ACHN (cell line): ENCODE measurements at places on chromosomes 7 and 10.

DNA sequence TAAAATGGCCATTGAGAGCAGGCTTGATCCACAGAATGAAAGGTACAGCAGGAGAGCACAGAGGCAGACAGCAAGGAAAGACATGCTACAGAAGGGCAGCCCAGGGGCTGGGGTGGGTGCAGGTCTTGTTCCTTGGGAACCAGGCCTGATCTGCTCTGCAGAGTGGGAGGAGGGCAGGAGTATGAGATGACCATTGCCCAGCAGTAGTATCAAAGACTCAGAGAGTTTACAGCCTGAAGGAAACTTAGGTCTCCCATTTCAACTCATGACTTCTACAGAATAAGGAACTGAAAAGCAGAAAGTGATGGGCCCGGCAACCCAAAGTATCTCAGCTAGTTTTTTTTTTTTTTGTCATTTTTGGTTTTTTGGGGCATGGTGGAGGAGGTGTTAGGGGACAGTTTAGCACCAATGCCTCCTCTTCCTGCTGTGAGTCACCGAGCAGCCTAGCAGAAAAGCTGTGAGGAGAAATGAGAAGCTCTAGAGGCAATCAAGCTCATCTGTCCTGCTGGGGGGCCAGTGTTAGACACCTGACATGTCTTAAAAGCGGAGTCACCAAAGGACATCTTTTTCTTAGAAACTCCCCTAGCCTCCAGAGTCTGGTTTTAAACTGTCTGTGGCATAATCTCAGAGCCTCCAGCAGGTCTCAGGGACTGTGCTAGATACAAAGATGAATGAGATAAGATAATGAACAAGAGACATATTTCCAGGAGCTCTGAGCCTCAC, 34.3 kb upstream of the HERPUD2 start:
- no peak for DNase-seq

DNA sequence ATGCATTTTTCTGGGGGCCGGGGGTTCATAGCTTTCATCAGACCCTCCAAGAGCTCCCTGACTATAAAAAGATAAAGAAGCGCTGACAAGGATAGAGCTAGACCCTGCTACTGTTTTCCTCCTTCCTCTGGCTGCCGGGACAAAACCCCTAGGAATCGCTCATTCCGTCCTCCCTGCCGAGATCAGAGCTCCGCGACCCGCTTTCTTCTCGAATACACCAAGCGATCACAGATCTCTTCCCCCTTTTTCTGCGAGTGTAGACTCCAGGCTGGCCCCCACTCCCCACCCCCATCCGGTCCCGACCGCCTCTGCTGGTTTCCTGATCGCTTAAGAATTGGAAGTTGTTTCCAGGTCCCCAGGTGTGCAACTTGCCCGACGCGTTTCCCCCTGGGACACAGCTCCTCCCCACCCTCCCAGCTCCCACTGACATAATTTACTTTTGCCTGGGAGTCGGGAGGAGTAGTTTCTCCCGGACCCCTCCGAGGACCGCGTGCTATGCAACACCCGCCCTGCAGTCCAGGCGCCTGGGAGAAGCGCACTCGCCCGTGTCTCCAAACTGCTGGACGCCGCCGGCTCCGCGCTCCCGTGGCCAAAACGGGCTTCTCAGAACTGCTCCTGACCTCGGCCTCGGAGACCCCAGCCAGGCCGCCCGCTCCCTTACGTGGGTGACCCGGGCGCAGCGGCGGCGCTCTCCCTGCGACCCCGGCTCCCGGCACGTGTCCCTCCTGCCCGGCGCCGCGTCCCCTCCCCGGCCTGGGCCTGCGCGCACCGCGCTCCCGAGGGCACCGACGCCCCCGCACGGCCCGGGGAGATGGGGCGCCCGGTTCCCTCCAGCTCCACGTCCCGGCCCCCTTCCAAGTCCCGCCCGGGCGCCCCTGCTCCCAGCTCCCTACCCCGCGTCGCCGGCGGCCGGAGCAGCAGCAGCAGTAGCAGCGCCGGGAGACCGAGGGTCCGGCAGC, 552 bp downstream of the IL15RA start:
- peak; percentile 46 for DNase-seq

DNA sequence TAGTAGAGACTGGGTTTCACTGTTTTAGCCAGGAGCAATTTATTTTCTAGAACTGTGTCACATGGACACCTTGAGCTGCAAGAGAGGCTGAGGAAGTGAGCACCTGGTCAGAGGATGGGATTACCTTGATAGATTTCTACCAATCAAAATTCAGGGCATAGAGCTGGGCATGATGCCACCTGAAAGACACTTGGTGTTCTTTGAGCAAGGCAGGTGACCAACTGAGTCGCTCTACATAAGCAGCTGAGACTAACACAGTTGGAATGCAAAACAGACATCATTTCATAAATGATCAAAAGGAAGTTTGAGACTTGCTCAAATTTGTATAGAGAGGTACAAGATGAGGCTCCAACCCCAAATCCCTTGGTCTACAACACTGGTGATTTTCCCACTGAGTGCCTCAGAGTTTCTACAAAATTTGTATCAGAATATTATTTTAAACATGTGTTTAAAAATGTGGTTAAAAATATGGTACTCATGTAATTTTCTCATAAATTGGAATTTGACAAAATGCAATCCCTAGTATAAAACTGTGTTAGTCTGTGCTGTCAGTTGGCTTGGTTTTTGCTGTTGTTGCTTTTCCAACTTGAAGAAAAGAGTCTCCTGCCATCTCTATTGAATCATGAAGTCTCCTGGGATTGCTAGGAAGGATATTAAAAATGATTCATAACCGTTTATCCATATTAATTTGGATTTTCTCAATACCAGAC, 156.4 kb upstream of the MDFIC start:
- DNase-seq: no peak

DNA sequence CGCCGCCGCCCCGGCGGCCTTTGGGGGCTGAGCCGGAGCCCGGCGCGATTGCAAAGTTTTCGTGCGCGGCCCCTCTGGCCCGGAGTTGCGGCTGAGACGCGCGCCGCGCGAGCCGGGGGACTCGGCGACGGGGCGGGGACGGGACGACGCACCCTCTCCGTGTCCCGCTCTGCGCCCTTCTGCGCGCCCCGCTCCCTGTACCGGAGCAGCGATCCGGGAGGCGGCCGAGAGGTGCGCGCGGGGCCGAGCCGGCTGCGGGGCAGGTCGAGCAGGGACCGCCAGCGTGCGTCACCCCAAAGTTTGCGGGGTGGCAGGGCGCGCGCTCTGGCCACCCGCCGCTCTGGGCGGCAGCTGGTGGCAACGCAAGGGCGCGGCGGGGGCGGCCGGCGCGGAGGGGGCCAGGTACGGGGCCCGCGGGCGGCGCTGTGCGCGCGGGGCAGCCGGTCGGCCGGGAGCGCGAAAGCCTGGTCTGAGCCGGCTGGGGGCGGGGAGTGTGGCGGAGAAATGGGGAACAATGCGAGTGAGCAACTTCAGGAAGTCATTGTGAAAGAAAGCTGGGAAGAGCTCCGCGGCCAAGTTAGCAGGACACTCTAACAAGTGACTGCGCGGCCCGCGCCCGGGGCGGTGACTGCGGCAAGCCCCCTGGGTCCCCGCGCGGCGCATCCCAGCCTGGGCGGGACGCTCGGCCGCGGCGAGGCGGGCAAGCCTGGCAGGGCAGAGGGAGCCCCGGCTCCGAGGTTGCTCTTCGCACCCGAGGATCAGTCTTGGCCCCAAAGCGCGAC, at the start of gene IKZF1:
IKZF1 (plus strand) TSS at position 588 of the 782 bp plus-strand sequence. CDS start 14,346 bp downstream, outside the sequence.
- DNase-seq: no peak

DNA sequence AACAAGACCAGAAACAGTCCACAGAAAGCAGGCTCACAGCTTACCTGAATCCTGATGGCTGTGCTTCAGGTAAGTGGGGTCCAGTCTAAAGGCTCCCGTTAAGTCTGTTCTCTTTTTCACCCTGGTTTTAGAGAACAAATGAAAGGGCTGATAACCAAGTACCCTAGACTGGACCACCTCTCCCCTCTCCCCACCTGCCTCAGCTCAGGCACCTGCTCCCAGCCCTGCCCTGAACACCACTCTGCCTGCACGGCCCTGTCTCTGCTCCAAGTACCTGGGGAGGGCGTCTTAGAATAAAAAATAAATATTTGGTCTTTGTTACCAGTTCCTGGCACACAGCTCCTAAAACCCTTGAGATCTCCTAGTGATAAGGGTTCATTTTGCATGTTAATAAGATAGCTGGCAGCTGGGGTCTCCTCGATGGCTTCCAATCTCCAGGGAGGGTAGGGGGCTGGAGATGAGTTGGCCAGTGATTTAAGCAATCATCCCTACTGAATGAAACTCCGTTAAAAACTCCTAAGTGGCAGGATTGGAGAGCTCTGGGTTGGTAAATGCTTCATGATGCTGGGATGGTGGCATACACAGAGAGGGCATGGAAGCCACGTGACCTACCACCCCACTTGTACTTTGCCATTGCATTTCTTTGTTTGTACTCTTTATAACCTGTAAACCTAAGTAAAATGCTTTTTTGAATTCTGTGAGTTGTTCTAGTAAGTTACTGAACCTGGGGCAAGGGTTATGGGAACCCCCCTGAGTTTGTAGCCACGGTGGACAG, 29.8 kb upstream of the FIGNL1 start:
- no peak for DNase-seq

DNA sequence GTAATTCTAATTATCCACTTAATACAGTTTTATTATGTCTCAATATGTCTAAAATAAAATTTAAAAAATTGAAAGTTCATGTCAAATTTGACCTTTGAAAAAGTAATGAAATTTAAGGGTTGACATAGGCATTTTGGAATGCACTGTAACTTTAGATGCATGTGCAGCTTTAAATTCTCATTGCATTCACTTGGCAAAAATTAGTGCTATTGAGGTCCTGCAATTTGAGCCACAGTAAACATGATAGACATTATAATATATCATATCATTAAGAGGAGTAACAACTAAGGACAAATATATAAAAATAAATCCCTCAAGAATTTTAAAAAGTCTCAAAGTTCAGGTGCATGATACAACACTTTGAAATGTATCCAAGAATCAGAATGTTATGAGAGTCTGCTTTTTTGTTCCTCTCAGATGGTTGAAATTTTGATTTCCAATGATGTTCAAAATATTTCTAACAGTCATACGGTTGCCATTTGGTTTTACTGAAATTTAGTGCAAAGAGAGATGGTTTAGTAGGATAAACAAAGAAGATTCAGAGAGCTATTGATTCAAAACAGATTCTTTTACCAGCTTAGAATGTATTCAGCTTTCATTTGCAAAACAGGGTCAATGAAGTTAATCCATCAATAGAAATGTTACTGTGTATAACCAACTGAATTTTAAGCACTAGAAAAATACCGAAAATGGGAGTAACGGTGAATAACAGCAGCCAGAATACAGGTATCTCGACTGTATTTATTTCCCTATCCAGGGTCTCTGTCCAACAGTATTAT, 71.8 kb downstream of the SEMA3A start:
- DNase-seq: no peak
